RPMI7951 (cell line): ENCODE measurements at places on chromosomes 16 and 17. TPM values are rescaled to one million over a fixed set of nuclear protein-coding genes. Genes with fewer than 3 reads are reported as not detected.

The PIK3R5 gene
- total RNA-seq = 0.24 and 0.88 TPM in 2 replicates

The ZFHX3 gene
- total RNA-seq = 2.0 and 2.2 TPM in 2 replicates

- peak; percentile 31 for DNase-seq
Measured at GRCh38 chr16:24729951-24730815, 732 bp downstream of the TNRC6A start.

- DNase-seq = peak; percentile 43
Measured at GRCh38 chr16:86834451-86835035, 256.2 kb downstream of the FOXL1 start.

DNA sequence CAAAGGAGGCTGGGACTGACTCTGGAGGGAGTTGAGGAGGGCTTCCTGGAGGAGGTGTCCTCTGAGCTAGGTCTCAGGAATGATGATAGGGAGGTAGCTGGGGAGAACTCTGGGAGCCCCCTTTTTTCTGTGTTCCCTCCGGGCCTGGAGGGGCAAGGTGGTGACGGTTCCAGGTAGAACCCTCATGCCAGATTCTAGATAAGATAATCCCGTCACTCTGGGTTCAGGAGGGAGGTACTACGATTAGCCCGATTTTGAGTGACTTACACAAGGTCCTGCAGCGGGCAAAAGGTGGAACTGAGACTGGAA, 18.7 kb upstream of the ADGRG3 start:
- DNase-seq = no peak

DNA sequence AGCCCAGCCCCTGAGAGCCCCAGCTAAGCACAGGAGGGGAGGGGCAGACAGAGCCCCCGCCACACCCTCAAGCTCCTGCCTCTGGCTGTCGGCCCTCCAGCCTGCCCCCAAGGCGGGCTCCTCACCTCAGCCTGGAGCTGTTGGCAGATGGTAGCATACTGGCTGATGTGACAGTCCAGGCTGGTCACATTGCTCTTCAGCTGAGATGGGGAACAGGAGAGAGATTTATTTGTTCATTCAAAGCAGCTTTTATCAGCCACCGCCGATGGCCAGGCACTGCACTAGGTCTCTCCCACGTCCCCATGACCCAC, 14.8 kb downstream of the KIF18B start:
- DNase-seq = no peak

GRCh38 chr16:2824626-2825025, 5.5 kb upstream of the ZG16B start:
- DNase-seq = no peak

DNA sequence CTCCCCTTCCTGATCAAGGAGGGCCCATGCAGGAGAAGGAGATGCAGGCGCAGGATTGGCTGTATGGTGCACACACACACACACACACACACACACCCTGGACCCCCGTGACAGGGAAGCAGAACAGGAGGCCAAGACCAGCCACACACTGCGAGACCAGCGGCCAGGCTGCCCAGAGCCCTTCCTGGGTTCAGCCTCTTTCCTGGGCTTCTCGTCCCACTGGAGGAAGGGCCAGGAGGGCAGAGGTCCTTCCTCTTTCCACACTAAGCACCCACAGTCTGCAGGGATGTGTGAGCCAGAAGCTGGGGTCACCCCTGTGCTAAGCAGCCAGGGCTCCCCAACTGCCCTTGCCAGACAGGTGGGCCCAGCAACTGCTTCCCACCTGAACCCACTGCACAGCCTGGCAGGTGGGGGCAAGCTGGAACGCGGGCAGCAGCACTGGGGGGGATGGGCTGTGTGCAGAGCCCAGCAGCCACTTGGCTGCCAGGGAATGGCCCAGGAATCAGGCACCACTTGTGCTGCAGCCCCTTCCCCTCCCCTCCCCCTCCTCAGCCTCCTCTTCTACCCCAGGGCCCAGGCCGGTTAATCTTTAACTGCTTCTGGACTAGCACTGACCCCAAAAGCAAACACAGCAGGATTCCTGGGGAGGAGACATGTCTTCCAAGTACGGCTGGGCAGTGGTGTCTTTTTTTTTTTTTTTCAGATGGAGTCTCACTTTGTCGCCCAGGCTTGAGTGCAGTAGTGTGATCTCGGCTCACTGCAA, 44.6 kb upstream of the SLC38A10 start:
- no peak for DNase-seq

DNA sequence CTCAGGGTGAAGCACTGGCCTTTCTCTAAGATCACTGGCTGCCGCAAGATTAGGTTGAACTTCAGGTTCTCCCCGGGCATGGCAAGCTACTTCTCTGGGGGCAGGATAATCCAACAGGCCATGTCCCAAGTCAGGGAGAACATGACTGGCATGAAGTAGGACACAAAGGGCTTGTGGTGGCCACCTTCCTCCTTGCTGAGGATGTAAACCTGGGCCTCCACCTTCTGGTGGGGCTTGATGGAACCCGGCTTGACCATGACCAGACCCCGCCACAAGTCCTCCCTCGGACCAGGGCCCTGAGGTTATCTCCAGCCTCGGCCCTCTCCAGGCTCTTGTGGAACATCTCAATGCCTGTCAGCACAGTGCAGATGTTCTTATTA, 211.1 kb upstream of the WSB1 start:
- DNase-seq = no peak

- peak; percentile 18 for DNase-seq
Measured at GRCh38 chr17:10010752-10011151, 105.7 kb upstream of the RCVRN start.

DNA sequence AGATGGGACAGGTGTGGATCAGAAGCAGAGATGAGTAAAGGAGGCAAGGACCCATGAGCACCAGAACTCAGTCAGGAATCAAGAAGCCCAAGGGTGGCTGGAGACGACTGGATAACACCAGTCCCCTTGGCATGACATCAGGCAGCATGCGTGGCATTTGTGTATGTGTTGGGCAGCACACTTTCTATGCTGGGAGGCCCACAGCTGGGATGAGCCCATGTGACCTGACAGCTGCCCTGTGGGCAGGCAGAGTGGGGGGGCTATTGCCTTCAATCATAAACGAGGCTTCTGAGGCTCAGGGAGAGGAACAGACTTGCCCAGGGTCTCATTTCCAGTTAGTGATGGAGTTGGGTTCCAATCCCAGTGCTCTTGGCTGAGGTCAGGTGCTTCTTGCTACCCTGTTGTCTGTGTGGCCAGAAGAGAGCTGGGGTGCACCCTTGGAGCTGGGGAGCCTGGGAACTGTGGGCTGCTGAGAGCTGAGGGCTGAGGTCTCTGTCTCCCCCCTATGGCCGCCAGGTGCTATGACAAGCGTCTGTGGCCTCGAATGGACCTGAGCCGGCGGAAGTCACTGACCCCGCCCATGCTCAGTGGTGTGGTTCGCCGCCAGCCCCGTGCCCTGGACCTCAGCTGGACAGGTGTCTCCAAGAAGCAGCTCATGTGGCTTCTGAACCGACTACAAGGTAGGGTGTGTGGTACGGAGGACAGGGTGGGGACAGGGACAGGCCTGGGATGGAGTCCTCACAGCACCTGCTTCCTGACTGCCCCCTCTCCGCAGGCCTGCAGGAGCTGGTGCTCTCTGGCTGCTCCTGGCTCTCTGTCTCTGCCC, 7.1 kb upstream of the ORAI3 start:
- DNase-seq = peak; percentile 60

DNA sequence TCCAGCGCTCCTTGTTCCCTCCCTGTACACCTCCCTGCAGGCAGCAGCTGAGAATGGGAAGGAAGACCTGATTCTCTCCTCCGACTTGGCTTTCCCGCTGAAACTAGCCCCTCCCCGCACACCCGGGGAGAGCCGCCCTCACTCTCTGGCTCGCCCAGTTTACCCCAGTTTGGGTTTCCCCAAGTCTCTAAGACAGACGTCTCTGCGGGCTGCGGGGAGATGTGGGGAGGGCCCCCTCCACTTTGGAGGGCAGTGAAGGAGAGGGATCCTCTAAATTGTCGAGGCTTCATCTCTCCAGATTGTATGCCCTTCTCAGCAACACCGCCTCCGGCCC, 797 bp downstream of the GRB7 start:
- no peak for DNase-seq

DNA sequence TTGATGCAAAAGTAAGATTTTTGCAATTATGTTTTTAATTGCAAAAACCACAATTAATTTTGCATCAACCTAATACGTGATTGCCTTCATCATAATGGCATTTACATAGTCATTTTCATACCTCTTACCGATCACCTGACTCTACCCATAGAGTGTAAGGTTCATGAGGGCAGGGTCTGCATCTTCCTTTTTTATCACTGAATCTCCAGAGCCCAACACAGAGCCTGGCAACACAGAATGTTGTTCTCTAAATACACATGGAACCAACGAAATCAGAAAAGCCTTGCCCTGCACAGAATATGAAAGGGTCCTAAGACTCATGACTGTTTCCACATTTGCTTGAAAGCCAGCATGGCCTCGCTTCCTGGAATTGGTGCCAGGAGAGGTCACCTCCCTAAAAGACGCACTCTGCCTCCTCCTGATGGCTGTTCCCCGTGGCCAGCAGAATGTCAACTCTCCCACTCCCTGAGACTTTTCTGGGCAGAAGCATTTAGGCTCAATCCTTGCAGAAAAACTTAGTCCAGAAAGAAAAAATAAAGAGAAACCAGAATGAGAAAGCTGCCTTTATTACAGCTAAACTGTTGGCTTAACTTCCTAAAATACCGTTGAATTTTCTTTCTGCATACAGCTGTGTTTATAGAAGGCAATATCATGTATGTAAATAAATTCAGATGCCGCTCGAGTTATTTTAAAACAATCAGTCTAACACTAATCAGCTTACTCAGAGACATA, 327.8 kb upstream of the MAF start:
- DNase-seq = no peak

- no peak for DNase-seq
Measured at GRCh38 chr16:81550432-81550808, 105.8 kb downstream of the CMIP start.

DNA sequence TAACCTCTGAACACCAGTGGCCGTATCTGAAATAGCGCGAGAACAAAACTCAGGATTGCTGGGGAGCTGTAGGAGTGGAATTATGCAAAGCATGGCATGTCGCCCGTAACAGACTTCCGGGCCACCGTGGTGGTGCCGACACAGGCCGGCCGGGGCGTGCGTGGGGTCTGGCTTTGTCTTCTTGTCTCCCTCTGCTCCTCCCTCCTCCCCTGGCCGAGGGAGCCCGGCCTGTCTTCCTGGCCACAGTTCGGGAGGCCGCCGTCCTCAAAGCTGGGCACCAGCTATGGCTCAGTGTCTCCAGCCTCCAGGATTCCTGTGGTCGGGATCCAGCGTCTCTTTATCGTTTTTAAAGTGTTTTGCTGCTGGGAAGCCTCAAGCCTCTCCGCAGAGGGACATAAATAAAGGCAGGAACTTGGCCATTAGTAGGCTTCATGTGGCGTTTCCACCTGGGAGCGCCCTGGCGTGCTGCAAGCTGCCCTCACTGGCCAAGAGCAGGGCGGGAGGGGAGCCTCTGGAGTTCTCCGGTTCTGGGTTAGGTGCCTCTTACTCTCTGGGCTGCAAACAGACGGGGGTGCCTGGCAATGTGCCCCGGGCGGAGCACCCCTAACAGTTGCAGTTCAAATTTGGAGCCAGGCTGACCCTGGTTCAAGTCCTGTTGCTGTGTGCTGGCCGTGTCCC, 22.0 kb upstream of the NPTX1 start:
- peak; percentile 57 for DNase-seq

DNA sequence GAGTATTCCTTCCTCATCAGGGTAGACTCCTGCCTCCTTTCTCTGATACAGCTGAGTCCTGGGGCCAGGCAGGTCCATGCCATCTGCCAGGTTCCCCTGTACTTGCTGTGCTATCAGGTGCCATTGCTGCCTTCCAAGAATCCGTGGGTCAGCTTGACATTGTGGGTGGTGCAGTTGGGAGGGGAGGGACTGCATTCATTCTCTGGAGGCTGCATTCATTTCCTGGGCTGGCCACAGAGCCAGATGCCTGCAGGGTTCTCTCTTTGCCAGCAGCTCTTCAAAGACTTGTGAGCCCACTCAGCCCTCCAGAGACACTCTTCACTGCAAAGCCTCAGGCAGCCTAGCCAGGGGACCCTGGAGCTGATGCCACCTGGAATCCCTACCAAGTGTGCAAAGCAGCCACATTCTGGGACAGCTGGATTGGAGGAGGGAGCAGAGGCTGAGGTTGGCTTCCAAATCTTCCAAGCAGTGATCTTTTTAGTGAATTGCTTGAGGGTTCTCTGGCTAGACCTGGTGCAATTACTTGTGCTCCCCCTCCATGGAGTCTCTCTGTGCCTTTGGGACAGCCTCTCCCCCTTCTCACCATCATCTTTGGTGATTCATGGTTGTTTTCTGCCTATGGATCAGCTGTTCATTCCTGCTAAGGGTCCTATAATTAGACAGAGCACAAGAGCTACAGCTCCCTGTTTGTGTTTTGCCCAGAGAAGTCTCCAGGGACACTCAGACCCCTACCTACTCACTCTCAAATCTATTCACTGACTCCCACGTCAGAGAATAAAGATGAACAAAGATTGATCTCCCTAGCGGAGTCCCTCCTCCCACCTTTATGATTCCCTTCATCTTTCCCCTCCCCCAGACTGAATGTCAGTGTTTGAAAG, 20.9 kb downstream of the ANKFN1 start:
- peak; percentile 45 for DNase-seq

GRCh38 chr16:81003610-81004460, 2.9 kb downstream of the CMC2 start:
- peak; percentile 32 for DNase-seq

DNA sequence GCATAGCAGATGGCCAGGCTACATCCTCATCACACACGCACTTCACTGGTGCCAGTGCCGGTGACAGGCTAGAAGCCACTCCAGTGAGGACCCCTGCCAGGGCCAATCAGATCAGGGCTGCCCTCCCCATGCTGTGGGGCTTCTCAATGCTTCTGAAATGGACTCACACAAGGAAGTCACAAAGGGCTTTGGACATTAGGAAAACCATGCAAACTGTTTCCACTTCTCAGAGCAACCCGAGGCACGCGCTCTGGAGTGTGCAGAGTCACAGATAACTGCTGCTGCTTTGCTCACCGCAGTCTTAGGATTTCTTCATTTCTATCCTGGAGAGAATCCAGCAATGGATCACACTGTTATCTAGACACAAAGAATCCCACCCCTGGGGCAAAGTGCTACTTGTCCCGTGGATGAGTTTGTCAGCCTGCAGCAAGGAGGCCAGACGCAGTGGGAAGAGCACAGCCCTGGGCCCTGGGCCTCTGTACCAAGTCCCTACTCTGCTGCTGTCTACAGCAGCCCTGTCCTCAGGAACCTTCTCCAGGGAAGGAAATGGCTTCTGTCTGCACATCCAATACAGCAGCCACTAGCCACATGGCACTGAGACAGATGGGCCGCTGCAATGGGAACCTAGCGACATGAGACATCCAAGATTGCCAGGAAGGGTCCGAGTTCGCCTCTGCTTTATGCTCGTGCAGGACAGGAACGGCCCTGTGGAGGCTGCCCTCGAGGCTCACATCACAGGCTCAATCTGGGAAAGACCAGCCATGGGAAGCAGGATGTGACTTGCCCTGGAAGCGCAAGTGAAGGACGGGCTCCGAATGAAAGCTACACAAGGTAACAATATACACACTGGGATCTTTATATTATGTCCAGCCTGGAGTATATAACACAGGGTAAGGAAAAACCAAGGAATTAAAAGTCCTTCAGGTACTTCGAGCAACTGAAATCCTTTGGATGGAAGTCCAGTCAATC, 169.3 kb downstream of the ZFHX3 start:
- DNase-seq = peak; percentile 93

DNA sequence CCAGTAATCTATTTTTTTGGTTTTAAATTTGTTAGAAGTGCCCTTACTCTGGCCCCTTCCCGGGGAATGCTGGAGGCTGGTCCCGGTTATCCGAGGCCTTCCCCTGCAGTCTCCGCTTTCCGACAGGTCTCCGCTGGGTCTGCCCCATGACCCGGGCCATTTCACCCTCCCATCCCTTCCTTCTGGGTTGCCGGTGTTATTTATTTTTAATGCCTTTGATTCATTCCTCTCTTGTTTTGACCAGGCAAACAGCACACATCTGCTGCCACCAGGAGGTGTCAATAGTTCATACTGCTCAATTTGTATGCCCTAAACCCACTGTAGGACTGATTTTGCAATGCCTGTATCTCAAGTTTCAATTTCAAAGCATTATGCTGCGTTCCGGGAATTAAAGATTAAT, 113.2 kb upstream of the IRX5 start:
- DNase-seq = peak; percentile 40
